ENCODE measurements at places on chromosomes 5 and 9.
A peak's percentile ranks its signal among the peaks of the same experiment; 100 is the strongest.

DNA sequence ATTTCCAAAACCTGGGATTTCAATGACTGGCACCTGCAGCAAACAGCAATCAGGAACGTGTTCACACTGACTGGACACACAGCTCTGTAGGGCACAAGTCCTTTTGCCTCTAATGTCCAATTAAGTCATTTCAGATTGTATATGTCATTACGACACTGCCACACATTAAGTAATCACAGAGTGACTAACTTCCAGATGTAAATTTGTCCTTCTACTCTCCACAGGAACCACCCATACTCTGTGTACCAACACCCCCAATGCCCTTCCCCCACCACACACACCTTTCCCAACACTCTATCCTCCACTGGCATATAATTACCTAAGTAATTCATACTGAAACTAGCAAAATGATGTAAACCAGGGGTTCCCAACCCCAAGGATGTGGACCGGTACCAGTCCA is 30.5 kb downstream of the LARS1 start:
- no peak for DNase-seq

GRCh38 chr5:60356745-60357144 is 343.2 kb downstream of the DEPDC1B start:
- DNase-seq, result no peak

- no peak for DNase-seq
These were observed 182.4 kb downstream of the NFIB start for GRCh38 chr9:14131356-14132088.

GRCh38 chr5:78953092-78953800 is 31.9 kb downstream of the ARSB start:
- DNase-seq, result peak; percentile 21

DNA sequence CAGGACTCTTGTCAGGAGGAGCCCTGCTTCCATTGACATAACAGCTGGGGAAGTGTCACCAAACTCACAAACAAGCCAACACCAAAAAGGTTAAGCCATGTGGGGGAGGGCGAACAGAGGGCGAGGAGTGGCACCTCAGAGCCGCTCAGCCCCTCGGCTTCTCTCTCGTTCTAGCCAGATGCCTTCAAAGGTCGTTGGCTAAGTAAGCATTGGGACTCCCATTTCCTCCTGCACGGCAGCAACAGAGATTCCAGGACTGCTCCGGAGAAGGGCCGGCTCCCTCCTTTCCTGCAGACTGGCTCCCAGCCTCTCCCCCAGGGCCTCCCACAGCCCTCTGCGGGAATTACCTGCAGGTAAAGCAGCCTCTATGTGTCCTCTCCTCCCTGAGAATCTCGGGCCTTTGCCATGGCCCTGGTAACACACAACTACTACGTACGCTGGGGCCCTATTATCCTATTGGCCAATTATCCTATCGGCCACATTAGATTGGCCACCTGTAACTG is 52.1 kb upstream of the RNU6ATAC start:
- no peak for DNase-seq

DNA sequence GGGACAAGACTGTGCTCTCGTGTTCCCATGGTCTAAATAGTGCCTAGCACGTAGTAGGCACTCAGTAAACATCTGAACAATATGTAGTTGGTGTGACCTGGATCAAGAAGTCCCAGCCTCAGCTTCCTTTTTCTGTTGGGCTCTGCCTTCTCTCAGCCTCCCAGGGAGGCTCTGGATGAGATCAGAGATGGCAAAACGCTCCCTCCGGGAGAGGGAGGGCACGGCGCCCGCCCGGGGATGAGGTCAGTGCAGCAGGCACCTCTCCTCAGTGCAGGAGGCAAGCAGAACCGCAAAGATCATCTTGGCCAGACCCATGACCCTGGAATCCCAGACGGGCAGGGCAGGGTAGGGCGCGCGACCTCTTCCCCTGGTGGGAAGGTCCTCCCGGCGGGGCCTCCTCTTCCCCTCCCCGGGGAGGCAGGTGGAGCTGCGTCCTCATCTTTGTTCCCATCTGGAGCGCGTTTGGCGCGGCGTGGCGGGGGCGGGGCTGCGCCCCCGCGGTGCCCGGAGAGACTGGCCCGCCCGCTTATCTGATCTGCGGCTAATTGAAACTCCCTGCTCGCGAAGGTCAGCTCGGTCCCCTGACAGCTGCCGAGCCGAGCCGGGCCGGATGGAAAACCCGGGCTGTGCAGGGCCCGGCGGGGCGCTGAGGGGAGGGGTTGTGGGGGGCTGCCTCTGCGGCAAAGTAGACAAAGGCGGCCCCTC is 60.9 kb downstream of the CXXC5 start:
- peak; percentile 73 for DNase-seq

- no peak for DNase-seq
These were observed 79.6 kb downstream of the CYFIP2 start for GRCh38 chr5:157345485-157345884.

DNA sequence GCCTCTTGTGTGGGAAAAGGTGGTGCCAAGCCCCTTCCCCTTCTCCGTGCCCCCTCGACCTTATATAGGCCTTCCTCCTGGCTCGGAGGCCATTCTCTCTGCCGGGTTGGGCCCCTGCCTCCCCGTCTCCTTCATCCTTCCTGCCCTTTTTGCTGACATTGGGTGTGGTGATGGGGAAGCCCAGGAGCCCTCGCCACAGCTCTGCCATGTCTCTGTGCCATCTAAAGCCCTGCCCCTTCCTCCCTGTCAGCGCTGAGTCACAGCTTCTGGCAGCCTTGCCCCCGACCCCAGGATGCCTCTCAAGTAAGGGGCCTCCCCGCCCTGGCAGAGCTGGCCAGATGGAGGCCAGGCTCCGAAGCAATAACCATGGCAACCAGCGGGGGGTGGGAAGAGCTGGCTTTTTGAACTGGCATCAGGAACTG is 30.4 kb downstream of the JADE2 start:
- peak; percentile 57 for DNase-seq

DNA sequence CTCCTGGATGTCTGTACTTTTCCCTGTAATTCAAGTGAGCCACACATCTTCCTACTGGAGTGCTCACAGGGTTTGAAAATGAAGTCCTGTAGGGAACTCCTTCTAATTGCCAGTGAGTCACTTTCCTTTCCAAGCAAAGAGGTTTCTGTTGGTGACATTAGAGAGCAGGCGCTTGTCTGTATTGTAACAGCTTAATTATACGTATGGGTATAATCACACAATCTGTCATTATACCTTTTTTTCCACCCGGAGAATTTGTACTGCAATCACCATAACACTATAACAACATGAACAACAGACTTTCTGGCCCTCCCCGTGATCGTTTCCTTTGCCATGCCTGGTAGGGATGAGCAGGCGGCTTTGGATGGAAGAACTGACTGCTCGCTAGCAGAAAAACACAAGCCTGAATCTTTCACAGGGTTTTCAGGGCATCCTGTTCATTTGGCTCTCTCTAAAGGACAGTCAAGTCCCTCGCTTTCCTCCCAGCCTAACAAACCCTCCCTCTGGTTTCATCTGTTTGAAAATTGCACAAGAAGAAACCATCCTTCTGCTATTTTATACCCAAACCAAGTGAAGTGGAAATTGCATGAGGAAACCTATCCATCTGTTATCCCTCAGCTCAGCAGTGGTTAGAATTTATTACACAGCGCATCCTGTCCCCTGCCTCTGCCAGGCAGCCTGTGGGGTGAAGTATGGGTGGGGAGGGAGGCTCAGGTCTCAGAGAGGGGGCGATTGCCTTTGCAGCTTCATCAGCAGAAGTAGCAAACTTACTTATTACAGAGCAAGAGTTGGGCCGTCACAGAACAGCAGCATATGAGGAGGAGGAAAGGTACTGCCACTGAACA is 307.0 kb upstream of the TLE4 start:
- DNase-seq, result no peak

- no peak for DNase-seq
These were observed 74.8 kb downstream of the NEK6 start for GRCh38 chr9:124332361-124333202.

DNA sequence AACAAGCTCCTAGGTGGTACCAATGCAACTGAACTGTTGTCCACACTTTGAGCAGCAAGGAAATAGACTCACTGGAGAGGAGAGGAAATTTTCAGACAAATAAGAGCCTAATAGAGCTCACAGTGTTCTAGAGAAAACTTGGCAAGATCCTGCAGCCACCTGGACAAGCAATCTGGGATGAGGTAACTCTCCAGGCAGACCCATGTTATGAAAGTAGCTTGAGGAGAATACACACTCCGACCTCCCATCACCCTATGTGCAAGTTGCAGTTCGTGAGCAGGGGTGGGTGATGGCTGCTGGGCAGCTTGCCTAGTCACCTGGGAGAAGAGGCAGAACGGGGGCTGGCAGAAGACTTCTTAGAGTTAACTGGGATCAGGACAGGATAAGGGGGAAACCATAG is 102.2 kb downstream of the KLF4 start:
- no peak for DNase-seq

DNA sequence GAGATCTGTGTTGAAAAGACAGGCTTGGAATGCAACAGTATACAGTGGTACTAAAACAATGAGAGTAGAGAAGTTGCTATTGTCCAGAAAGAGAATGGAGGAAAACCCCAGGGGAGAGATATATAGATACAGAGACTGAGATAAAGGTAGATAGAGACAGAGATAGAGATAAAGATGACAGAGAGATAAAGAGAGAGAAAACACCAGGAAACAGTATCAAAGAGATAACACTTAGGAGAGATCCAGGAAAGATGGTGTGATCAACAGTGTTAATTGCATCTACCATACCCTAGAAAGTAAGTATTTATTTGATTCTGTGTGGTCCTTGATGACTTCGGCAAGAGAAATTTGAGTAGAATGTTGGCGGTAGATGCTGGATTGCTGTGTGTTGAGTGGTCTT is 461.8 kb upstream of the RIOK2 start:
- DNase-seq, result no peak

GRCh38 chr5:91469517-91470165 is 86.5 kb upstream of the ARRDC3 start:
- no peak for DNase-seq

GRCh38 chr5:171702135-171702770 is 83.4 kb upstream of the SMIM23 start:
- DNase-seq, result no peak

- no peak for DNase-seq
These were observed 1.6 kb upstream of the MEF2C start for GRCh38 chr5:88884608-88884877.

DNA sequence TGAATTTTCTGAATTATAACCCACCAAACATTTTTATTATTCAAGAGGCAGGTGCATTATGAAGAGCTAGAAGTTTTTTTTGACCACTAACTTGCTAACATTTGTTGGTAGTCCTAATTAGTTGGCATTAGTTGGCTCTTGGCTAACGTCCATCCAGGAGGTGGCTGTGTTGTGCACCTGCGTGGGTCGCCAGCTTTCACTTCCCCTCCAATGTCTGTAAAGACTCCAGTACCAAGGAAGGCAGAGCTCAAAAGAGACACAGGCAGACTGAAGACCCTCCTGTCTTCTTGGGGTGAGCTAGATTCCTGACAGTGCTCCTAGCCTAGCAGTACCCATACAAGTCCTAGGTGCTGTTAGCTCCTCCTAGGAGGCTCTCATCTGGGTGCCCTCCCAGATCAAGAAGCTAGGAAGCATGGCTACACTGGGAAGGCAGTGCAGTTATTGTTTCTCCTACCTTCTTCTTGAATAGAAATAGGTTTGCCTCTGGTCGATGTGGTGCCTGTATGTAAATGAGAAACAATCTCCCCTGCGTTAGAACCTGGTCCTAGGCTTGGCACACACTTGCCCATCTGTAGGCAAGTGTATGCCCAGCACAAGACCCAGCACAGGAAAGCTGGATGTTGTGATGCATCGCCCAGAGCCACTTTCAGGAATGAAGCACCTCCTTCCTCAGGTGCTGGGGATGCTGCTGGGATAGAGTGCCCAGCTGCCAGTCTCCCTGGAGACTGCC is 190.9 kb downstream of the ICE1 start:
- DNase-seq, result no peak

- DNase-seq, result no peak
These were observed 7.1 kb downstream of the LRRC70 start for GRCh38 chr5:62585751-62586150.

- DNase-seq, result no peak
These were observed 77.9 kb downstream of the TRIM32 start for GRCh38 chr9:116765011-116765410.

DNA sequence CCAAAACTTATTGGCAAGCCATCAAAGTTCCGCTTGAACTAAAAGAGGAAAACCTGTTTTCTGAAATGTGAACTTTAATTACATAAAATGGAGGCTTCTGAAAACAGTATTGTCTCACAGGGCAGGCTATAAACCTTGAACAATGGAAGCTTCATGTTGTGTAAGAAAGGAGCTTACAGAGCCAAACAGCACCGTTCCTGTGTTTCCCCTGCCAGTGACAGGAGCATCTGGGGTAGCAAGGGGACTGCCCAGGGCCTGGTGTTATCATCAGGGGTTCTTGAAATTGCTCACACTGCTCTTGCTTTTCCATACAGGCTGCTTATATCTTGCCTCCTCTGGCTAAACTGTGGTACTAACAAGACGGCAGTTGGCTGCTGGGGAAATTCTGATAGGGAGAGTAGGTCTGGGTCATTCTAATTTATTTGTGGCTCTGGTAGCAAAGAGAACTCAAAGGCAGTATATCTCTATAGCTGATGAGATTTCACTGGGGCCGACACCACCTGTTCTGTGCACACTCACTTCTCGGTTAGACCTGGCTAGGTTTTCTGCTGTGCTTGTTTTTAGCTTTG is 40.4 kb downstream of the BASP1 start:
- peak; percentile 60 for DNase-seq

GRCh38 chr9:72454871-72455491 is 66.4 kb upstream of the TMC1 start:
- no peak for DNase-seq

All from GM20000 (cell line).